ENCODE measurements at places on chromosomes 5 and 9.

DNA sequence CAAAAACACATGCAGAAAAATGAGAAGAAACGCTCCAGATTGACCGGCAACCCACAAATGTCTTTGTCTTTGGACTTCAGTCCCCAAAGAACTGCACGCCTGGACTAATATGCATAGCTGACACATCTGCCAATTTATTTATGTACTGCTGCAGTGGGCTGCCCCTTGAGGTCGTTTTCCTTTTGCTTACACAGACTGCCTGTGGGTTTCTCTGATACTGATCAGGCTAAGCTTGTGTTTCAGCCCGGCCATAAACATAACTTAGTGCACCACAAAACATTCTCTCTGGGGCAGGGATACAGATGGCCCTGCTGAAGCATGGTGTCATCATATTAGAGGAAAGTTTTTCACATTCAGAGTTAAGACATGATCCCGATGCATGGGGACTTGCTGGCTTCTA is 75.4 kb downstream of the NUDT12 start:
- DNase-seq: no peak

DNA sequence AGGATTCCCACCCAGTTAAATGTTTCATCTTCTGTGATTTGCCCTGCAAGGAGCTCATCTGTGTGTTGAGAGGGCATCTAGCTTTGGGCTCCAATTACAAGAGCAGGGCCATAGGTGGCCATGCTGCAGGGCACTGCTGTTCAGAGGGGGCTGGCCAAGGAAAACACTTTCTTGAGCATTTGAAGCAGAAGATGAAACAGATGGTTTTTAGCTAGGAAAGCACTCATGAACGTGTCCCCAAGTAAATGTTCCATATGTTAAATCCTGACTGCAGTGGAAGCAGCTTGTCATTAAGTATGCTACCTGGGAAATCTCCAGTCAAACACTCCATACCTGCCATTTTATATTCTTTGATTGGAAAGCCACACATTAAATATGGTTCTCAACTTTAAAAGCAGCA is 176.6 kb downstream of the FBXL7 start:
- DNase-seq: no peak

DNA sequence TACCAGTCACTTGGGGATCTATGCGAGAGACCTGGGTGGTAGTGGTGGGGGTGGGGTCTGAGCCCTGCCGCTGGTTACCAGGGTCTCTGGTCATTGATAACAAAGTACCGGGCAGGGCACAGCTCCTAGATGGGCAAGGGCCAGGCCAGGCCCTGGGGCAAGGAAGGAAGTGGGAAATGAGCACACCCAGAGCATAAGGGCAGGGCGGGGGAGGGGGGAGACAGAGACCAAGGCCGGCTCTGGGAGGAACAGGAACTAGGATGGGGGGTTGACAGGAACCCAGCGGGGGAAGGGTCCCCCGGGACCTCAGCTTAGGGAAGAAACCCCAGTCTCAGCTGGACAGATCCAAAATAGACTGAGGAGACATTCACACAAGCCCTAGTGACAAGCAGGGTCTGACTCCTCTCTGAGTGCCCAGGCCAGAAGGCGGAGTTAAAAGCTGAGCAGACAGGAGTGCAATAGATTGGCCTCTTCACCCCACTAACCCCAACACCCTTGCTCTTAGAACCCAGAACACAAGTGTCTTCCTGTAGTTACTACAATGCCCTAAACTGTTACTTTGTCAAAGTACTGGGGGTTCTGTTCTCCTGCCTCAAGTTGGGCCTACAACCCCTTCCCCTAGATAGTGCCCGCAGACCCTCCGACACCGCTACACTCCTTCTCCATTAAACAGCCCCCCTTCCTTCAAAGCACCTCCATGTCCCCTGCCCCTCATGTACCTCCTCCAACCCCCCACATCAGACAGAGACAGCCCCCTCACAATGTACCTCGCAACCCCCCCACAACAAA is 628 bp downstream of the ATOSB start:
- no peak for DNase-seq

DNA sequence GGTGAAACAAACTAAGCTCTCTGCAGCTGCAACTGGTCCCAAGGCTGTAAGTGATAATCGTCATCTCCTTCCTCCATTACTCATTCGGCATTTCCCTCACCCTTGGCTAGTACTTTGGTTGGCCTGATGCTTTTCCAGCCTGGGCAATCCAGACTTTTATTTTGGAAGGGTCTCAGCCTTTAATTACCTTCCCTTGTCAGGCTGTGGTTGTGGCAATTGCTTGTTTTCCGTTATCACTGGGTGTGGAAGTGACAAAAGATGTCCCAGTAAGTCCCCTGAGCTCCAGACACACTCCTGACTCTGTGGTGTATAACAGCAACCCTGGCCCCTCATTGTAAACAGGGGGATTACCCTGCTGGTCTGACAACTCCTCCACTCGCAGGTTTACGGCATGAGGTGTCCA is 6.3 kb upstream of the FAF2 start:
- no peak for DNase-seq

GRCh38 chr9:121364077-121364476 is 6.0 kb downstream of the STOM start:
- no peak for DNase-seq

GRCh38 chr5:27494887-27495286 is 456.5 kb upstream of the CDH9 start:
- no peak for DNase-seq

DNA sequence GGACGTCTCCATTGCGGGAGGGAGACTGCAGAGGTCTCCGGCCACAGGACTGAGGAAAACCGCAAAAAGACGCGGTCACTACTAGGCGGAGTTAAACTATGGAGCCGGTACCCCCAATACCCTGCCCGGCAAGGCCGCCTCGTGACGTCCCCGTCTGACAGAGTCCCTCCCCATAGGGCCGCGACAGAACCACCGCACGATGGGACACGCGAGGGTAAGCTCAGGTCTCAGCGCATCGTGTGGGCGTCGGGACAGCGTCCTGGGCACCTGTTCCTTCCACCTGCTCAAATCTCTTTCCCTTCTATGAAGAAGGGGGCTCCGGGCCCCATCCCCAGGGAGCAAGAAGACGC is 35.2 kb upstream of the GLDC start:
- no peak for DNase-seq

DNA sequence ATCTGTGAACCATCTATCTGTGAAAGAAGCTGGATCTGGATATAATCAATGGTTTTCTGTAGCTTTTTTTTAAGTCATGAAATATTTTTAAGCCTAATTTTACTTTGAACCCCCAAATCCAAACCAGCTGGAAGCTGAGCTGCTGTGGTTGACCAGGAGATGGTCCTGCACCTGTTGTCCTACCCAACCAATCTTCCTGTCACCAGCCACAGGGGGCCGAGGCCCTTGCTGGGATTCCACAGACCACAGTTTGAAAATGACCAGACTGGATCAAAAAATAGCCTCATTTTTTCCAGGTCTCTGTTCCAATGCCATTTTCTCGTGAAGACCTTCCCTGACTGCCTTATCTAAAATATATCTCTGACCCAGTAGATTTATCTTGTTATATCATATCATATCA is 200.6 kb downstream of the SGCD start:
- no peak for DNase-seq

- no peak for DNase-seq
Measured at GRCh38 chr5:133400120-133400519, 212.2 kb downstream of the FSTL4 start.

Data from anterior cingulate cortex (tissue), 58 donors.